CD4-positive, alpha-beta T cell (primary cell): ENCODE measurements at places on chromosomes 2 and 18.

- DNase-seq: no peak
These were observed 74.7 kb upstream of the PTPRM start for GRCh38 chr18:7492385-7492784.

- no peak for DNase-seq
These were observed 201.8 kb upstream of the GALNT5 start for GRCh38 chr2:157055660-157056199.

DNA sequence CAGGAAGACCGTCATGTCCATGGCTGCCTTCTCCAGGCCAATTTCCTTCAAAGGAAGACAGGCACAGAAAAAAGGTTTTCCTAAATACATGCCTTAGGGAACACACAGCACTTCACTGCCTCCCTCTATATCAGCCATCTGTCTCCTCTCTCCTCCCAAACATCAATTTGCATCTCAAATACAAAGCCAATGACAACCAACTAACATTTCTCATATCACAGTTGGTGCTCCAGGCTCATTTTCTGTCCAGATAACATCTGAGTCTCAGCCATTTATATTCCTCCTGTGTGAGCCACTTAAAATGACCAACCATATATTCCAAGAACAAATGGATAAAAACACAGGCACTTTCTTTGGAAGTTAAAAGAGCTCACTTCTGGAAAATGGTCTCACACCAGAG is 62.5 kb upstream of the ACAA2 start:
- DNase-seq: no peak

GRCh38 chr2:126909366-126909765 is 10.7 kb downstream of the TEX51 start:
- DNase-seq: no peak

DNA sequence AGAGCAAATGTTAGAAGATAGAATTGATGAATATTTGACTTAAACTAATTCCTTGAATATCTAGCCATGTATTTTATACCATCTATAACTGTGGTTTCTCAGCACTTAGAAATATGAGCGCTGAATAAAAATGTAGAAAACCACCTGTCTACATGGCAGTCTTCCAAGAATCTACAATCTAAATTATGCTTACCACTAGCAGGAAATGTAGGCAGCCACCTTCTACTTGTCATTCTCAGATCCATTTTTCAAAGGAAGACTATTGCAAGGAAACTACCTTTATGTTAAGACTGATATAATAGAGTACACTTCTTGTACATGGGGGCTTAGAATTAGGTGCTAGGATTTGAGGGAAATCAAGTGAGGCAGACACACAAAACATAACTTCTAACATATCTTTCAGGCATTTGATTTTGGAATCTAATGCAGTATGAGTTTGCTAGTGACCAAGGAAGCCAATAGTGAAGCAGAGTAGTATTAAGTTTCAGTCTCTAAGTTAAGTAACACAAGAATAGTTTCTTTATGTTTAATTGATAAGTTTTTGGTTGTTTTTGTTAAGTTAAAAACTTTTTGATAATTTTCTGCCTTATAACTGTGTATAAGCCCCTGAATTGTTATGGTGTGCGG is 175.9 kb upstream of the ITGA4 start:
- DNase-seq: peak; percentile 79

GRCh38 chr18:34626404-34627136 is 83.5 kb upstream of the DTNA start:
- DNase-seq: no peak

- no peak for DNase-seq
These were observed 39.6 kb upstream of the STAT4 start for GRCh38 chr2:191190435-191190834.

DNA sequence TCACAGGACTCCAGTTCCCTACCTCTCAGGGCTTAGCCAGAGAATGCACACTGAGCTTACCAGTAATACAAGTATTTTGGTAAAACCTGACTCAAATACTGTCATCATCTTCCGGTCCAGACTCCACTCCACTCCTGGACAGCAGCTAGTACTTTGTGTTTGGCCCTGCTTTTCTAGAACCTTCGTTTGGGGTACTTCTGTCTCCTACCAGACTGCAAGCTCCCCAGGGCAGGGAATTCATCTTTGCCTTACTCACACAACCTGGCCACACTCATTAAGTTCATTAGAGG is 108.9 kb upstream of the CDC42EP3 start:
- DNase-seq: no peak

DNA sequence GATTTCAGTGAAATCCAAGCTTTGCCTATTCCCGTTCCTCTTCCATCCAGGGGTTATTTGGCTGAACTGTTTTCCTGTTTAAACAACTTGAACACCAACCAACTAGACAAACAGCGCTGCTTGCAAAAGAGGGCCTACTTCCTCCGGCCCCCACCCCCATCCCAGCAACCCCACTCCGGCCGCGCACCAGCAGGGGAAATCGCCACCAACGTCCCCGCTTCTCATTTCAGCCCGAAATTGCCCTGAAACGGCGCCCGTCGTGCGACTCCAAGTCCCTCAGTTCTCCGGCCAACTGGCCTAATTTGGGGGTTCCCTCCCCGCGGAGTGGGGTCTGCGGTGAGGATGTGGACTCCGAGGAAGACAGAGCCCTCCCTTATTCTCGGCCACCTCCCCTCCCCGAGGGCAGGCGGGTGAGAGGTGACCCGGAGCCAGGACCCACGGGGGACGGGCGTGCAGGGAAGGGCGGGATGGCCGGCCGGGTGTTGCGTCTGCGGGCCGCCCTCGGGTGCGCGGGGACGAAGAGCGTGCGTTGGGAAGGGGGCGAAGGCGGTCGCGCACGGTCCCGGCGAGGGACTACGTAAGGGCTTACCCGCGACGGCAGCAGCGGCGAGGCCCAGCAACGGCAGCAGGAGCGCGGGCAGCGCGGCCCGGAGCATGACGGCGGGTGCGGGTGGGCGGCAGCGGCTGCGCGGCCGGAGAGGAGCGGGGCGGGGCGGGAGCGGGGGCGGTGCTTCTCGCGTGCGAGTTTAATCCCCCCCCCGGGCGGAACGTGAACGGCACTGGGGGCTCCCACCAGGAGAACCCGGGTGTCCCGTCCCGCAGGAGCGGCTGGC is at the start of gene CD302:
TSS of gene CD302 (minus strand) at position 666 of the 833 bp plus-strand sequence. CDS start at position 656, 10 bp downstream.
- peak; percentile 46 for DNase-seq

- DNase-seq: no peak
These were observed 174.1 kb upstream of the ALPP start for GRCh38 chr2:232204457-232204931.

GRCh38 chr2:205383601-205384000 is 298.7 kb upstream of the NRP2 start:
- no peak for DNase-seq

DNA sequence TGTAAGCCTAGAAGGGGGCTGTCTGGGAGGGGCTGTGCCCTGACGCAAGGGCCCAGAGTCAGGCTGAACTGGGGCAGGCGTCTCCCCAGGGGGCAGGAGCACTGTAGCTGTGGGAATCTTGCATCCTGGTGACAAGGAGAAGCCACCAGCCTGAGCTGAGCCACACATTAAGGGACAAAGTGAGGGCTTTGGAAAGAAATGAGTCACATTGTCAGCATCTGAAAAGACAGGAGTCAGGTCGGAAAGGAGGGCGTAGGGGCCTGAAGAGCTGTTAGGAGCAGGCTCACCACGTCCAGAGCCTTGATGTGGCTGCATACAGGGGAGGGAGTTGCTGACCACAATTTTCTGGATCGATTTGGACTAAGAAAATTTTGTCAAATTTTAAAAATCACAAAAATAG is 298.6 kb downstream of the CYP26B1 start:
- DNase-seq: no peak

DNA sequence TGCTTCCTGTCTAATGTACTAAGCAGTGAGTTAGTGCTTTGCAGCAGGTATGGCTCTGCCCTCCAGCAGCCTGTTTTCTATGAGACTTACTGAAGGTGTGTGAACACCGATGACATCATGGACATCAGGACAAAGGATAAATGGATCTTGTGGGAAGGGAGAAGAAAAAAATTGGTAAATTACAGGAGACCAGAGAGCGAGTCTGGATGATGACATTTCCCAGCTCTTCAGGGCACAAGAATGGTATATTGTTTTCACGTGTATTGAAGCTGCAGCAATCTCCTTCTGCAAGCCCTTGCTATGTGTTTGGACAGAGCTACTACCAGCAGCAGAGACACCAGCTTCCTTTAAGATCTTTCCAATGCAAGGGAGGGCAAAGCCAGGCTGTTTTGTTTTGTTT is 47.2 kb downstream of the DCC start:
- no peak for DNase-seq

DNA sequence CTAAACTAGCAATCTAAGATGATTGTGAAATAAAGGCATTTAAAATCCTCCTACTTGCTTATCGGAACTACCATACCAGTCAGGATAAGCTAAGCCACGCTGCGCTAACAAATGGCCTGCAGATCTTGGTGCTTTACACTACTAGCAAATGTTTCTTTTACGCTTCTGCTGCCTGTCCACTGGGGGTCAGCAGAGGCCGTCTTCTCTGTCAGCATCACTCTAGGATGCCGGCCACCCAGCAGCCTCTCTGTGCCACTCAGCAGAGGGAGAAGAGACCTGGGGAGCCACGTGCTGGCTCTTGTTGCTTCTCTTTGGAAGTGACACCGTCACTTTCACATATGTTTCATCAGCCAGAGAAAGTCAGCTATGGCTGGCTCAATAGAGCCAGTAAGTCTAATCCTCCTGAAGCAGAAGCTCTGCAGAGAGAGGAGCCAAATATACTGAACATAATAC is 36.6 kb downstream of the COPS8 start:
- peak; percentile 28 for DNase-seq

GRCh38 chr2:30625276-30625675 is 178.2 kb downstream of the LCLAT1 start:
- no peak for DNase-seq

GRCh38 chr2:63679252-63679855 is 90.6 kb downstream of the MDH1 start:
- no peak for DNase-seq

- DNase-seq: no peak
These were observed 125.8 kb upstream of the PGAP1 start for GRCh38 chr2:197052356-197052755.

GRCh38 chr2:224263571-224264043 is 138.3 kb downstream of the FAM124B start:
- no peak for DNase-seq

GRCh38 chr2:190524928-190525327 is 9.6 kb downstream of the NEMP2 start:
- DNase-seq: no peak

DNA sequence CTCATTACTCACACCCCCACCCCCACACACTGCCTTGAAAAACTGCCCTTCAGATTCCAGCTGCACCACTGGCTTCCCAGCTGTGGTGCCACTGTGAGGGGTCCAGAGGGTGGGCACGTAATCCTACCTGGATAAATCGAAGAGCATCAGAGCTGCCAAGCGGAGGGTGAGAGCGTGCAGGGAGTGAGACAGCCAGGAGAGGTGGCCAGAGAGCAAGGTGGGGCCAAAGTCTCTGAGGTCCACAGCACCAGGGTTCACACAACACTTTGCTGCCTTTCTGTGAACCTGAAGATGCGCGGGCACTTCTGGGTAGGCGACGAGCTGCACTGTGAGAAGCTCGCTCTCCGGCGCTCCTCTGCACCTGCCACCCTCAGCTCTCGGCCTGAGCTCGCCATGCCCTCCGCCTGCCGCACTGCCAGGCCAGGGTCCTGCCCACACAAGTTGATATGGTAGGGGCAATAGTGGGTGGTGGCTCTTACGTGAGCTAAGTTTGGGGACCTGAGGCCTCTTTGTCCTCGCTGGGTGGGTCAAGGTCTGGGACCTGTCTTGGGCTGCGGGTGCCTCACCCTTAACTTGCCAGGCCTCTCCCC is 83.9 kb downstream of the MARCO start:
- no peak for DNase-seq

DNA sequence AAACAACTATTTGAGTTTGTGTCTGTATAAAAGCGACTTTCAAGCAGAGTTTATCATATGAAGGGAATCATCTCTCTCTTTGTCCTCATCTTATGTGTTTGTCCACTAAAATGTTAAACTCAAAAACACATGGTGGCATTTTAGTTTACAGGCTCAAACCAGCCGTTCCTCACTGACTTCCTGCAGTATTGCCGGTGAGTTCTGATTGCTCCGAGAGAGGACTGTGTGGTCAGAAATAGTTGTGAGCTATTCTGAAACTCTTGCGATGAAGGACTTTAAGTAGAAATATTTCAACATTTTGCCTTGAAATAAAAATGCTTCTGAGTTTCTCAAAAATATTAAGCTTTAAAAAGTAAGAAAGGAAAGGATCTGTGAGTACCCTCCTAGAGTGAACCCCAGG is 163.2 kb upstream of the CAVIN2 start:
- DNase-seq: no peak

- no peak for DNase-seq
These were observed 117.4 kb downstream of the LRATD1 start for GRCh38 chr2:14749884-14750283.

DNA sequence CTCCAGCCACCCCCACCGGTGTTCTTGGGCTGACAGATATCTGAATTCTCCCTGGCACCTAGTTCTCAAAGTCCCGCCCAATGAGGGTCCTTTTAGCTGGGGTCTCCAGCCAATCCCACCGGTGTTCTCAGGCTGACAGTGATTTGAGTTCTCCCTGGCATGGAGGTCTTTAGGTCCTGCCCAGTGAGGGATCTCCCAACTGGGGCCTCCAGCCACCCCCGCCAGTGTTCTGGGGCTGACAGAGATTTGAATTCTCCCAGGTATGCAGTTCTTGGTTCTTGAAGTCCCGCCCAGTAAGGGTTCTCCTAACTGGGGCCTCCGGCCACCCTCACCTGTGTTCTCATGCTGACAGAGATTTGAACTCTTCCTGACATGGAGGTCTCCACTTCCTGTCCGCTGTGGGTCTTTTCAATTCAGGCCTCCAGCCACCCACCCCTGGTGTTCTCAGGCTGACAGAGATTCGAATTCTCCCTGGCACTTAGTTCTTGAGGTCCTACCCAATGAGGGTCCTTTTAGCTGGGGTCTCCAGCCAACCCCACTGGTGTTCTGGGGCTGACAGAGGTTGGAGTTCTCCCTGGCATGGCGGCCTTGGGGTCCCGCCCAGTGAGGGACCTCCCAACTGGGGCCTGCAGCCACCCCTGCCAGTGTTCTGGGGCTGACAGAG is 154.6 kb downstream of the ANKRD36 start:
- DNase-seq: peak; percentile 32

GRCh38 chr2:1925928-1926327 is 181.6 kb upstream of the PXDN start:
- DNase-seq: no peak

- DNase-seq: no peak
These were observed 173.5 kb upstream of the FN1 start for GRCh38 chr2:215609089-215610032.

GRCh38 chr2:15263976-15264685 is 297.0 kb downstream of the NBAS start:
- DNase-seq: no peak
